ENCODE measurements at places on chromosomes 6 and 20. TPM values are rescaled to one million over a fixed set of nuclear protein-coding genes. Genes with fewer than 3 reads are reported as not detected.

- DNase-seq: no peak
Measured at GRCh38 chr6:98976674-98977385, 29.1 kb upstream of the FBXL4 start.

DNA sequence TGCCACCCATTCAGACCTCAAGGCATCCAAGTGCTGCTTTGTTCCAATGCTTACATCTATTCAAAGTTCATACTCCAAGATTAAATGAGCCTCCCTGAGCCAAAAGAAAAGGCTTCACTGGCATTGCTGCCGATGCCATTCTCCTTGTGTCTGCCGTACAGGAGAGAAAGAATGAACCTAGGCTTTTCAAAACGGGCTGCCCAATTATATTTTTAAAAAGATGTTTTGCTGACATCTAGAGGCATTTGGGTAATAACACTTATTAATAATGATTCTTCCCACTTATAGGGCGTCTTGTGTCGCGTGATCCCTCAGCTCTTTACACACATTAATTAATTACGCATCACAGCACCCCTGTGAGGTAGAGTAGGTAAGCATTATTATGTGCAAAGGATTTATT lies 545.6 kb downstream of the PKHD1 start:
- peak; percentile 38 for DNase-seq

- no peak for DNase-seq
Measured at GRCh38 chr20:15902493-15902892, 670.8 kb downstream of the KIF16B start.

- DNase-seq: no peak
Measured at GRCh38 chr6:3650076-3650958, 101.2 kb downstream of the PXDC1 start.

- DNase-seq: no peak
Measured at GRCh38 chr6:123276546-123276980, 280.5 kb downstream of the CLVS2 start.

- DNase-seq: no peak
Measured at GRCh38 chr20:53379014-53379832, 214.4 kb downstream of the ZNF217 start.

DNA sequence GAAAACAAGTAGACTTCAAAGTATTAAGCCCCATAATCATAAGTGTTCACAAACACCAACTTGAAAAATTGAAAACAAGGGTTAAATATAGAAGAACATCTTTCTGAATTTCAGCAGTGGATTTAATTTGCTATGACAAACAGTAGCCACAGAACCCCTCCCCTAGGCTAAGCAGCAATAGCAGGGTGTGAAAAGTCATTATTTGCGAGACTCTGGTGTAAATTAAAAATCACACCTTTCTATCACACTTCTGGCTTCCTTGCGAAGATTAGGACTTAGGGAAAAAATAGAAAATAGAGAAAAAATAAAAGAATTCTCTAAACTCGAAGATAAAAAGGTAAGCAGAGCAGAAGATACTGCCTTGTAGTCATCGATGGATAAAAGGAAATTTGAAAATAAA lies 6.1 kb downstream of the SAMD3 start:
- DNase-seq: no peak

DNA sequence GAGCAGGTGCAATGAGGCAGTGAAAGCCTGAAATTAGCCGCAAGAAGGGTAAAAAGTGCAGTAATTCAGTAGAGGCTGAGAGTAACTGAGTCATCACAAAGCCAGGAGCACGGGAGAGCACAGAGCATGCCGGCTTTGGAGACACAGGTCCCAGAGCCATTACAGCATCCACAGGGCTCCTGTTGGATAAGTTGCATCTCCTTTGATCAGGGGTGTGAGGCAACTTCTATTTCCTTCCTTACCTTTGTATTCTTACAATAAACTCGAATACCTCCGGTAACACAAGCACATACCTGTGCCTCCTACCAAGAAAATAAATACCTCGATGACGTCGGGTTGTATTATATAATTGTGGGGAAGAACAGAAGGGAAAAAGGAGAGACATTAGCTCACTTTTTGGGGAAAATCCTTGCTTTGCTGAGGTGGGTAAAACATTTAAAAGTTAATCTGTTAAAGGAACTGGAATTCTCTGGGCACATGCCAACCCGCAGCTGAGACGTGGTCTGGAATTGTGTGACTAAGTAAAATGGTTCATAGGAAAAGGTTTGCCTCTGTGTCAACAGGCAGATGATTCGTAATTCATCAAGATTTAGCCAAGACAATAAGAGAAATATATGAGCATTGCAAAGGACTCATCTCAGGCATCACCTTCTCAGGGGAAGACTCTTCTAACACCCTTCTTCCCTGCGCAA lies 360.7 kb upstream of the ZFP64 start:
- DNase-seq: no peak

DNA sequence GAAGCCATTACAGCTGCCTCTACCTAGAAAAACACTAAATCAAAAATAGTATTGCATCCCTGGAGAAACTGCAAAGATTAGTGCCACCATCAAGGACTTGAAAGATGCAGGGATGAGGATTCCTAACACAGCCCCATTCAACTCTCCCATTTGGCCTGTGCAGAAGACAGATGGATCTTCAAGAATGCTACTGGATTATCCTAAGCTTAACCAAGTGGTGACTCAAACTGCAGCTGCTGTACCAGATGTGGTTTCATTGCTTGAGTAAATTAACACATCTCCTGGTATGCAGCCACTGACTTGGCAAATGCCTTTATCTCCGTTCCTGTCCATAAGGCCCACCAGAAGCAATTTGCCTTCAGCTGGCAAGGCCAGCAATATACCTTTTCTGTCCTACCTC lies 117.4 kb downstream of the TBC1D32 start:
- peak; percentile 6 for DNase-seq

GRCh38 chr20:58048096-58048702 lies 180.3 kb downstream of the ANKRD60 start:
- DNase-seq: peak; percentile 66

GRCh38 chr20:34564833-34565232 lies 6.3 kb downstream of the MAP1LC3A start:
- DNase-seq: no peak

- no peak for DNase-seq
Measured at GRCh38 chr6:184161-184700, 108.1 kb upstream of the DUSP22 start.

- DNase-seq: peak; percentile 62
Measured at GRCh38 chr20:5569021-5569420, 181.2 kb upstream of the SHLD1 start.

DNA sequence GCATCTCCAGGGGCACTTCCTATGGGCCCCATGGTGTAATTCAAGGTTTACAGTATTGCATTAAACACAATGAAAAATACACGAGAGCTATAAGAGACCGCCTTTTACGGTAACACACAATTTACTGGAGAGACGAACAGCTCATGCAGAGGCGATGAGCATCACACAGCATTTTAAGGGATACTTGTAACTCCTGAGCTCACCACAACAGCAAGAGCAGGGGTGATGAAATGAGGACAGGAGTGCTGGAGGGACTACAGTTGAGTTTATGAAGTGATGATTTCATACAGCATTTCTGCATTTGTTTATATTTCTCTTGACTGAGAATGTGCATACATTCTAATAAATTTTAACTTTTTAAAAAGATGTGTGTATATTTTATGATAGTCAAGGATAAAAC lies 113.9 kb downstream of the WDR27 start:
- DNase-seq: no peak

- peak; percentile 51 for DNase-seq
Measured at GRCh38 chr20:25081065-25081729, 744 bp downstream of the VSX1 start.

DNA sequence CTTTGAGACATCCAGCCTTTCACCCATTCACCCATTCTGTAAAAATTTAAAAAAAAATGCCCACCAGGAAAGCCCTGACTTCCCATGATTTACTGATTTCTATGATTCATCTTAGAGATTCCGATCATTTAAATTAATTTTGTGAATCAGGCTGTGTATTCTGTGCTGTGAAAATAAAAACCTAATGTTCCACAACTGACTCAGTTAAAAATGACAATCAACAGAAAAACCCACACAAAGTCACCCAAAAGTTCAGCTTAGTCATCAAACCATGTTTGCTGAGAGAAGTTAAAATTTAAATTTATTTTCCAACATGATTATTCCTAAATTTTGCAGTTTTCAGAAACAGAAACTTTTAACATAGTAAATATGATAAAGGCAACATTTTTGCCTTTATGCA lies 509.9 kb downstream of the TENT5A start:
- DNase-seq: no peak

- DNase-seq: peak; percentile 65
Measured at GRCh38 chr6:6696867-6697531, 108.5 kb downstream of the LY86 start.

- DNase-seq: no peak
Measured at GRCh38 chr20:23211164-23211563, 125.0 kb upstream of the CD93 start.

DNA sequence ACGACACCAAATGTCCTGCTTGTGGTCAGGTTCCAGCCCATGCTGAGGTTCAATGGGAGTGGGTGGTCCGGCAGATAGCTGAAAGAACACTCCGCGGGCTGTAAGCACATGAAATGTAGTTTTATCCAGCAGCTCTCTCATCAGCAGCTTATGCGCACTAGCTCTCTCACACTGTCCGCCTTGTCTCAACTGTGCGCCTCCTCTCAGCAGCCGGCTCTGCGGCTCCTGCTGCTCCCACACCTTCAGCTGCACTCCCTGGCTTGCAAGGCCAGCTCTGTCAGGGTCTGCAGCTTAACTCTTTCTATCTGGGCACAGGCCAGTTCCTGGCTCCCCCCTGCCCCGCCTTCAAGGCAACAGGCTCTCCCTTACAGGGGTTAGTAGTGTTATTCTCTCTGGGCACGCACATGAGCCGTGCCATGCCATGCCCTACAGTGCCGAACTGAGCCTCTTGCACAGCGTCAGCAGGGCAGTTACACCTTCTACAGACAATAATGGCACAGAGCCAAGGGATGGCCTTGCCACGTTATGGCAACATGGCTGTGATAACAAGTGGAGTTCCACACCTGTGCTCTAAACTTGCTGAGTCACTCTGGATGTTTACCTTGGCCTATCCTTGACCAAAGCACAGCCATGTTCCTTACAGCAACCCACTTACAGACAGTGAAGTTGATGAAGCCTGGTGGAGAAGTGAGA lies 84.0 kb upstream of the LRFN2 start:
- no peak for DNase-seq

- DNase-seq: no peak
Measured at GRCh38 chr6:11368760-11369159, 136.3 kb upstream of the NEDD9 start.

- DNase-seq: peak; percentile 65
Measured at GRCh38 chr6:106163446-106163965, 77.4 kb downstream of the PRDM1 start.

DNA sequence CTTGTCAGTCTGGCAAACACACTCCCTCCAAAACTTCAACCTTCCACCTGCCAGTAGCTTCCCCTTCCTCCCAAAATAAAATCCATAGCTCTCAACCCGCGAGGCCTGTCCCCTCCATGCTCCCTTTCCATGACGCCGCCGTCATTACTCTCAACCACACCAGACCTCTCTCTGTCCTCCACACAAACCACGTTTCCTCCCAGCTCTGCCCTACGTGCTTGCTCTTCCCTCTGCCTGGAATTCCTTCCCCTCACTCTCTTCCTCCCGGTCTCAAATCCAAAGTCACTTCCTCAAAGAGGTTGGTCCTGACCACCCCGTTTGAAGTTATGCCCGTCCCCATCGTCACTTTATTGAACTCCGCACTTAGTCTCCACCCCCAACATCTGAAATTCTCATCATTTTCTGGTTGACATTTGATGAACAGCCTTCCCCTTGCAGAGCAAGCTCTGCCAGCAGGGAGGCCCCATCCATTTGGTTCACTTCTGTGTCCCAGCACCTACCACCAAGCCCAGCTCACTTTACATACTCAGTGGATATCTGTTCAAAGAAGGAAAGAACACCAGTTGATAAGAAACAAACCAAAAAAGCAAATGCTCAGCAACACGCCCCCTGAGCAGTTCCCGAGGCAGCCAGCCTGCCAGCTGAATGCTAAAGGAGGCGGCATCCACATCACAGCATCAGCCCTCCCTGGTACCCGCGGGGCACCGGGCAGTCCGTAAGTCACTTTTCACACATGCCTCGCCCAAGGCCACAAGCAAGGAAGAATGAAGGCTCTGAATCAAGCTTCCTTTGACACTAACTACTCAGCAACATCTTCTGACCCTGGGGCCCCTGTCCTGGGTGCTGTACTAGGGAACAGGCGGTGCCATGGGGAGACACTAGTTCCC lies 125.0 kb downstream of the NFATC2 start:
- peak; percentile 83 for DNase-seq

DNA sequence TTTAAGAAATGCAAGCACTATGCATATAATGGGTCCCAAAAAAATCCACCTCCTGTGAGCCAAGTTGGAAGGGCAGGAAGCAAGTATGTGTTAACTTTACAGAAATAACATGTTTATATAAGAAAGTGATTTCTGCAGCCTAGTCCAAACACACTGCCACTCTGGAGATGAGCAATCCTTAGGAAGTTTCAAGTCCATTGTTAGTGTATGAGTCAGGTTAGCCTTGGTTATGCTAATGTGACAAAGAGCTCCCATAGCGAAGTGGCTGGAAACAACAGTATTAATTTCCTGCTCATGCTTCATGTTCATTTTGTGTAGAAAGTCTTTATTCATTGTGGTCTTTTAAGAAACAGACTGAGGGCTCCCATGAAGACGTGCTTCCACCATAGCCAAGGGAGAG lies 121.4 kb downstream of the TBXT start:
- DNase-seq: no peak

GRCh38 chr6:2793534-2794151 lies 28.4 kb downstream of the WRNIP1 start:
- no peak for DNase-seq

Gene COL12A1
- polyA plus RNA-seq: 256 TPM

Gene RHAG
- 1.5 TPM for polyA plus RNA-seq

Gene CRISP2
- polyA plus RNA-seq: not detected

Gene GDAP1L1
- polyA plus RNA-seq: 0.89 TPM

Gene TP53TG5
- 0.70 TPM for polyA plus RNA-seq

Gene FABP7
- 1.5 TPM for polyA plus RNA-seq

Gene COQ3
- polyA plus RNA-seq: 8.0 TPM

Gene KCNB1
- polyA plus RNA-seq: 3.7 TPM

Gene NKX2-4
- not detected for polyA plus RNA-seq

Gene FAM209B
- 0.24 TPM for polyA plus RNA-seq

Gene ZNF451
- polyA plus RNA-seq: 17.8 TPM

Gene CHRNA4
- 0.79 TPM for polyA plus RNA-seq

Gene TINAG
- 0.49 TPM for polyA plus RNA-seq

Gene GTSF1L
- not detected for polyA plus RNA-seq

Gene RAET1G
- 0.15 TPM for polyA plus RNA-seq

Gene BPIFB2
- not detected for polyA plus RNA-seq

Gene PRPH2
- 6.2 TPM for polyA plus RNA-seq

Gene PRDM13
- polyA plus RNA-seq: not detected

Gene CRIP3
- polyA plus RNA-seq: 0.91 TPM

Gene RNF39
- polyA plus RNA-seq: 0.68 TPM

Gene PRSS35
- polyA plus RNA-seq: 27.6 TPM

Gene C20orf204
- 1.5 TPM for polyA plus RNA-seq

Gene CLVS2
- 1.0 TPM for polyA plus RNA-seq

Data from muscle of leg (tissue), 16 donors.